ENCODE measurements at places on chromosomes 12 and 14.

GRCh38 chr14:54109521-54110120 lies 153.0 kb upstream of the BMP4 start:
- DNase-seq, result no peak

DNA sequence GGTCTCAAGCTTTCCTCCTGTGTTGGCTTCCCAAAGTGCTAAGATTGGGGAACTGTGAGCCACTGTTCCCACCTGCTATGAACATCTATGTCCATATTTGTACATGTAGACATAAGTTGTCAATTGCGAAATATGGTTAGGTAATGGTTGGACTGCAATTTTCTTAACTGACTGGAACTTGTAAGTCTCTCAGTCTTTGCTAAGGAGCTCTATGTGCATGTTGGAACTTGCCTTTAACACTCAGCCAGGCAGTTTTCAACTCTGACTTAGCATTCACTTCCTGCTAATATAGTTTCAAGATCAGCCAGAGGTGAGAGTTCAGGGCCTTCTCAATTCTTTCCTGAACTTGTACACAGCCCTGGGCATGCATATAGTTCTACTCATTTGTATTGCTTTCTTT lies 44.5 kb upstream of the EEA1 start:
- no peak for DNase-seq

- no peak for DNase-seq
Observed at GRCh38 chr14:94322648-94323570, at the start of gene SERPINA6. TSS of gene SERPINA6 (minus strand) at chr14:94323336. CDS start at chr14:94314648, 8,688 bp downstream.

DNA sequence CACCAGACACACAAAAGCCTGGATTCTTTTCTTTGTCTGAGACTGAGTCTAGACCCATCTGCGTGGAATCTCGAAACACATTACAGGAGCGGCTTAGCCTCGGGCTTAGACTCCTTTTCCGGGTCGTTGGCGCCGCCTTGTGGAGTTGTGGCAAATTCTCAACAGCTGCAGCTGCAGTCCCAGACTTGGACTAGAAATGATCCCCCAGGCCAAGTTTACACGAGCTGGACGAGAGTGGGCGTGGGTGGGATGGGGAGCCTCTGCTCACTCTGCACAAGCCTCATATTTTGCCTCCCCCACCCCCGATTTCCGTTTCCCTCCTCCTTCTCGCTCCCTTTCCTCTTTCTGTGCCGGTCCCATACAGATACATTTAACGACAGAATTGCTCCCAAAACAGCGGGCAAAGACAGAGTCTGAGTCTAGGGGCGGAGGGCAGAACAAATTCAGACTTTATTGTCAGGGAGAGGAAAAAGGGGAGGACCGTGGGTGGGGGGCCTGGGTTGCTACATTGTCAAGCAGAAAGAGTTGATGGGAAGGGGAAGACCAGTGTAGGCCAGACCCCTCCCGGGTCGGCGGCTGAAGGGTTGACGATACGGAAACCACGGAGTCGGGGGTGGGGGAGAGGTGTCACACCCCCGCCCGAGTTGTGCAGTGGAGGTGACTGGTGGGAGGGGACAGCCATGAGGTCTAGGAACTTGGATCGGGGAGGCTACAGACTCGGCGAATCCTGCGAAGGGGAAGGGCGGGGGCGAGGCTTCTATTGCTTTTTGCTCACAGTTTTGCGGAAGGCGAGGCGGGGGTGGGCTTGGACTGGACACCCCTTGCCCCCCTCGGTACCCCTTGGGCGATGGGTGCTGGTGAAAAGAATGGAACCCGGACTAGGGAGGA lies 4.7 kb upstream of the GPR84 start:
- DNase-seq, result peak; percentile 64

- no peak for DNase-seq
Observed at GRCh38 chr12:132114667-132115066, 29.5 kb downstream of the DDX51 start.

DNA sequence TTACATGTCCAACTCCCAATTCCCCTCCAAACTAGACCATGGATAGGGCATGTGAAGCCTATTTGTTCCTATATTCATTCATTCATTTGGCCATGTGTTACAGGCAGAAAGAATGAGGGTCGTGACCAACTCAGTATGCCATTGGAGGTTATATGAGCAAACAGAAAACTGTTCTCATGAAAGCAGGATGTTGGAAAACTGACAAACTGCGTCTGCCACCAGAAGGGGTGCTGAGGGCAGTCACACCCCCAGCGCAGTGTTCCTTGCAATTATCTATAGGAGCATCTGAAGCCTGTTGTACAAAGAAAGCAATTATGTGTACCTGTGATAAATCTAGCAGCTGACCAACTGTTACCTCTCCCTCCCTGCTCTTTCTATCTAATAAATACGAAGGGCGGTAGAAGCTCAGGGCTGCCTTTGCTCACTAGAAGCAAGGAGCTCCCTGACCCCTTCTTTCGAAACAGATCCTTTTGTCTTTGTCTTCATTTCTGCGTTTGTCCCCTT lies 21.1 kb downstream of the ENTPD5 start:
- no peak for DNase-seq

GRCh38 chr14:79016828-79017505 lies 846.8 kb downstream of the NRXN3 start:
- DNase-seq, result peak; percentile 79

GRCh38 chr14:97296176-97296575 lies 499.0 kb downstream of the VRK1 start:
- DNase-seq, result no peak

DNA sequence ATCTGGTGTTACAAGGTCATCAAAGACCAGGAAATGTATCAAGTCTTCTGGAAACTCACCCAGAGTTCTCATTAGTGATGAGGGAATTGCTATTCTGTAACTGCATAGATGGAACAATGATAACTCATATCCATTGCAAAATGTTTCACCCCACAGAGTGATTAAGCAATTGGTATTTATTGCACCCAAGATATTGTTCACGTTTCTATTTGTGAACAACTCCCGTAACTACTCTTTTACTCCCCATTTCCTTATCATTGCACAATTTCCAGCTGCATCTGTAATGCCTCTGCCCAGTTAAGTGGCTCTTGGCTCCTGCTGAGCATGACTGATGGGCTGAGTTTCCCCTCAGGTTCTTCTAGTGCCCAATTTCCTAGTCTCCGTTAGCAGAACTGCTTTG lies 108.7 kb upstream of the PRICKLE1 start:
- no peak for DNase-seq

- no peak for DNase-seq
Observed at GRCh38 chr12:90333424-90333823, 621.6 kb downstream of the CCER1 start.

DNA sequence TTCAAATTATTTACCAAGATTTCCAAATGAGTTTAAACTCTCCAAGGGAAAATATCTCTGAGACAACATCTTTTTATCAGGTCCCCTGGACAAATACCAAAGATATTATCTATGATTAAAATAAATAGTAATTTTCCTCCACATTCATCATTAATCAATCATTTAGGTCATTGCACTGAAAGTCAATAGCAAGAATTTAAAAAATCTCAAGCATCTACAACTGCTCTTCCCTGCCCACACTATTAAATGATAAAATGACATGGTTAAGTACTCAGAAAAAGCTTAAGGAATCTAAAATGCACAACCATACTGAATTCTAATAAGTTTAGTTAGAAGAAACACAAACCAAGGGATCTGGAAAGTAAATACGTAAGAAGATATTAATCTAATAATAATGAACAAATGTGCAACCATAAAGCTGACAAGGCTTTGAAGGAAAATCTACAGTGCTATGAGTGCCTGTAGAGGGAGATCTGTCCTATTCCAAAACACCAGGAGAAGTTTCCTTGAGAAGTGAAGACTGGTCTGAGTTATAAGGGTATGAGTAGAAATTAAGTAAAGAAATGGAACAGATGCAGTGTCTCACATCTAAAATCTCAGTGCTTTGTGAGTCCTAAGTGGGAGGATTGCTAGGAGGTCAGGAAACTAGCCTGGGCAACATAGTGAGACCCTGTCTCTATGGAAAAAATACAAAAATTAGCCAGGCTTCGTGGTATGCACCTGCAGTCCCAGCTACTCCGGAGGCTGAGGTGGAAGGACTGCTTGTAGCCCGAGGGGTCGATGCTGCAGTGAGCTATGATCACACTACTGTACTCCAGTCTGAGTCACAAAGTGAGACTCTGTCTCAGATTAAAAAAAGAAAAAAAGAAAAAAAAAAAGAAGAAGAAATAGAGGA lies 19.2 kb downstream of the INTS13 start:
- no peak for DNase-seq

GRCh38 chr12:124750787-124751471 lies 112.7 kb downstream of the SCARB1 start:
- DNase-seq, result no peak

GRCh38 chr14:57169901-57170300 lies 98.8 kb downstream of the EXOC5 start:
- no peak for DNase-seq

GRCh38 chr12:123931686-123932321 lies 40.8 kb downstream of the CCDC92 start:
- DNase-seq, result no peak

GRCh38 chr14:103220982-103221641 lies 97.9 kb downstream of the TNFAIP2 start:
- no peak for DNase-seq

- DNase-seq, result no peak
Observed at GRCh38 chr12:19641235-19642080, 202.2 kb downstream of the AEBP2 start.

- no peak for DNase-seq
Observed at GRCh38 chr12:59700153-59700450, 104.3 kb downstream of the SLC16A7 start.

DNA sequence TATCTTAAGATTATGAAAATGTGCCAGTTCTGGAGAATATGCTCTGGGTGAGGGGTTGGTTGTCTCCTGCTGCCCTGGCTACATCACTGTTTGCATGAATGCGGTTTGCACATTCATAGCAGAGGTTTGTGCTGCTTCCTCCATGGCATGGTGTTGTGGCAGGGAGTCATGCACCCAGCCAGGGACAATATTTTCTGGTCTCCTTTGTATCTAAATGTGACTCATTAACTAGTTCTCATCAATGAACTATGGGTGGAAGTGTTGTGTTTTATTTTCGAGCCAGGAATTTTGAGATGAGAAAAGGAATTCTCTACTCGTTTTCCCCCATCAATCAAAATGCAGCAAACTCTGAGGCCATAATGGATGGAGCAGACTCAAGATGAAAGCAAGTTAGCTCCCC lies 527.3 kb downstream of the SNAPC1 start:
- no peak for DNase-seq

- DNase-seq, result no peak
Observed at GRCh38 chr12:78420991-78421390, 443.6 kb upstream of the SYT1 start.

DNA sequence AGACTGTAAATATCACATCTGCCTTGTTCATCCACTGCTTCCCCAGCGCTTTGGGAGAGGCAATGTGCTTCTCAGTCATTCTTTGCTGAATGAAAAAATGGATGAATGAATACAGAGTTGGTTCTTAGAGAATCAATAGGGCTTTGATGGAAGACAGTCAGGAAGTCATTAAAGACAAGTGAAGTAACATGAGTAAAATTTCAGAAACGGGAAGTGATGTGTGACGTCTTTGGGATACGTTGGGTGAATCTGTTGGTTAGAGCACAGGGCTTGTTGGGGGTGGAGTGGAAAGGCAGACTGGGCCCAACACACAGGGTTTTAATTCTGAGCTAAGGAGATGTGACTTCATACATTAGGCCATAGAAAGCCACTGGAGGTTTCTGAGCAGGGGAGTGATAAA lies 39.0 kb upstream of the NRXN3 start:
- DNase-seq, result no peak

DNA sequence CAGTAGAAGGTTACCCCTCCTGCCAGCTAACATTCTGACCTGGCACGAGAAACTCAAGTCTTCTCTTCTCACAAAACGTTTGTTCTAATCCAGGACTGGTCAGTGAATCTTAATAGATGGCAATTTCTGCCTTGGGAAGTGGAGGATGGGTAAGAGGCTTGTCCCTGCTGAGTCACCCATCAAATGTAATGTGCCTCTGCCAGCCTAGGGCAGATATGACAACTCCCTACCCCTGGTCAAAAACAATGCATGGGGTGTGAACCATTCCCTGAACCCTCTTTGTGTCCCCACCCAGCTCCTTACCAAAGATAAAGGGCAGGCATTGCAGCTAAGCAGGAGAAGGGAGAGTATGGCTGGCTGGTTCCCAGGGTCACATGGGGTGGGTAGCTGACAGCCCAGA lies 1052.9 kb downstream of the GALC start:
- DNase-seq, result no peak

GRCh38 chr14:103634156-103634555 lies 5.1 kb downstream of the KLC1 start:
- no peak for DNase-seq

GRCh38 chr14:37601865-37602264 lies 6.4 kb downstream of the TTC6 start:
- DNase-seq, result no peak

Data from NCI-H1694 (cell line).